ENCODE measurements at places on chromosomes 7 and 10.

DNA sequence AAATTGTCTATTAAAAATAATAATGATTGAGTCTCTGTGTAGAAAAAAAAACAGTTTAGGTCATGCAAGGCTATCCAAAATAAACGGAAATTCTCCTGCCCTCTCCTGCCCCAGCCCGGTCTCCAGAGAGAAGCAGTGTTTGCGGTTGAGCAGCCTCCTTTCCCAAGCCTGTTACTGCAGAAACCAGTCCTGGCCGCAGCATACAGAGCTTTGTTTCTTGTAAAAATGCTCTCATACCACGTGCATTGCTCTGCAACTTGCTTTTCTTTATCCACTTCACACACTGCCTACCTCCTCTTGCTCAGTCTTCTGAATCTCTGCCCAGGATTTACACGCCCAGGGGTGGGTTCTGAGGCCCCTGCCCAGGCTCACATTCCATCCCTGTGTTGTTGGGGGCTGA lies 34.4 kb upstream of the CUL1 start:
- H3K4me3 ChIP-seq, result no peak overlapping the region
- DNase-seq, result no peak
- no peaks in the 10 kb centered on the region for H3K27me3 ChIP-seq
- no peak overlapping the region for H3K27ac ChIP-seq

- H3K27ac ChIP-seq, result no peak overlapping the region
- H3K4me3 ChIP-seq, result no peak overlapping the region
Observed at GRCh38 chr10:51445588-51445987, 253.8 kb downstream of the CSTF2T start.

DNA sequence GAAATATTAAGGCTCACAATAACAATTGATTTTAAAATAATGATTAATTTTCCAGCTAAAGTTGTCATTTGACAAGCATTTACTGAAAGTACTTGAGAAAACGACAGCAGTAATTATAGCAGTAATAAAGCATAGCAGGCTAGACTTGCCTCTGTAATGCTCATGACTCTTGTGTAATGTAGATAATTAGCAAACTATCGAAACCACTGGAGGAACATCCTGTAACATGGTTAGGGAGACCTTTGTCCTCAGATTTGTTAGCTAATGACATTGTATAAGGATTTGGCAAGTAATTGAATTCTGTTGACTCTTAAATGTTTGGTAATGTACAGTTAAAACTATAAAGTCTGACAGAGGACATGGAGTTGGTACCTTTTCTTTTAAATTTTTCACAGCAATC lies 24.8 kb downstream of the ARL4A start:
- H3K4me3 ChIP-seq, result no peak overlapping the region
- H3K27me3 ChIP-seq, result no peaks in the 10 kb centered on the region
- H3K27ac ChIP-seq, result no peak overlapping the region

GRCh38 chr10:112208997-112209396 lies 25.4 kb upstream of the GPAM start:
- no peaks in the 10 kb centered on the region for H3K27me3 ChIP-seq
- H3K4me1 ChIP-seq, result no peaks in the 10 kb centered on the region
- no peak overlapping the region for H3K4me3 ChIP-seq
- no peak for DNase-seq

DNA sequence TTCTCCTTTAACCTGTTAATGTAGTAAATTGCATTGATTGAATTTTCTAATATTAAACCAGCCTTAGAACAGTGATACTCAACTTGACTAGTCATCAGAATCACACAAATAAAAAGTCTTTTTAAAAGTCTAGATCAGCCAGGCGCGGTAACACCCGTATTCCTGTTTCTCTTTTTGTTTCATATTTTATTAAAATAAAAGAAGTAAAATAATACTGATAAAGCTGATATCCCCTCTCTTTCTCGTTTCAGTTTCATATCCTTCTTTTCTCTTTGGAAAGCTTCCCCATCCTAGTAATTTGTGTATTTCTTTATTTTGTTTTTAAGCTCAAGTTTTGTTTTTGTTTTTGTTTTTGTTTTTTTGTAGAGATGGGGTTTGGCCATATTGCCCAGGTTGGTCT lies 9.3 kb downstream of the SMO start:
- H3K4me3 ChIP-seq, result no peak overlapping the region
- H3K4me1 ChIP-seq, result no peaks in the 10 kb centered on the region
- no peak overlapping the region for H3K27ac ChIP-seq
- no peaks in the 10 kb centered on the region for H3K27me3 ChIP-seq

DNA sequence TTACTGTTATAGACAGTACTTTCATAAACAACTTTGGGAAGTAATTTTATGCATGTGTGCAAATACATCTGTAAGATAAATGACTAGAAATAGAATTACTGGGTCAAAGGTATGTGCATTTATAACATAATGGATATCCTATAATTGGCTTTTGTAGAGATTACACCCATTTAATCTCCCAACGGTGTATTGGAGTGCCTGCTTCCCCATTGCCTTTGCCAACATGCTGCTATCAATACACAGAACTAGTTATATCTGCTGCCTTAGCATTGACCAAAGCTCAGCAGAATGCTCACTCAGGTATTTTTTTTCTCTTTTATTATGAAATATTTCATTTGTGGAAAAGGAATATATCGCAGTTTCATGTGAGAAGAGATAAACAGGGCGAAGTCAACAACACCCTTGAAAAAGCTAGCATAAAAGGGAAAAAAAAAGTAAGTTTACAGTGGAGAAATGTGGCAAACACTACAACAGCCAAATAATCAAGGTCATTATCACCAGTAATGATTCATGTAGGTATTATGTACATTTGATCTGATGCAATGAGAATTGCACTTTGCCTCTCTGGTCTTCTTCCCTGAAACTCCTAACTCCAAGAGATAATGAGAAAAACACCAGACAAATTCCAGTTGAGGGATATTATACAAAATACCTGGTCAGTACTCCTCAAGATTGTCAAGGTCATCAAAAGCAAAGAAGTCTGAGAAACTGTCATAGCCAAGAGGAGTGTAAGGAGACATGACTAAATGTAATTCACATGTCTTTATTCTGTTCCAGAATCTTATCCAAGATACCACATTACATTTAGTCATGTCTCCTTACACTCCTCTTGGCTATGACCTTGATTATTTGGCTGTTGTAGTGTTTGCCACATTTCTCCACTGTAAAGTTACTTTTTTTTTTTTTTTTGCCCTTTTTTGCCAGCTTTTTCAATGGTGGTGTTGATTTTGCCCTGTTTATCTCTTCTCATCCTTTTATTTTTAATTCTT lies 36.8 kb downstream of the MARCHF5 start:
- H3K4me1 ChIP-seq, result no peaks in the 10 kb centered on the region
- DNase-seq, result no peak
- H3K4me3 ChIP-seq, result no peak overlapping the region
- no peaks in the 10 kb centered on the region for H3K36me3 ChIP-seq

DNA sequence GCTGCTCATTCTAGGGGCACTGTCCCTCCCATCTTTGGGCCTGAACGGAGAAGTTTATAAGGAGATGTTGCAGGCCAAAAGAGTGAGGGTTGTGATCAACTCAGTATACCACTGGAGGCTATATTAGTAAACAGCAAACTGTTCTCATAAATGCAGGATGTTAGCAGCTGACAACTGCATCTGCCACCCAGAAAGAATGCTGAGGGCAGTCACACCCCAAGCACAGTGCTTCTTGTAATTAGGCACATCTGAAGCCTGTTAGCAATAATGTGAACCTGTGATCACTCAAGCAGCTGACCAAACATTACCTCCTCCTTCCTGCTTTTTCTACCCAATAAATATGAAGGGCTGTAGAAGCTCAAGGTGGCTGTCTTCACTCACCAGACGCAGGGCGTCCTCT lies 38.4 kb upstream of the ZNF138 start:
- DNase-seq, result no peak
- no peaks in the 10 kb centered on the region for H3K27me3 ChIP-seq
- H3K36me3 ChIP-seq, result no peaks in the 10 kb centered on the region
- no peak overlapping the region for H3K4me3 ChIP-seq
- no peak overlapping the region for H3K27ac ChIP-seq

GRCh38 chr10:110918643-110919348 lies at the start of gene BBIP1:
Gene BBIP1, minus strand, starts transcription at chr10:110919180. Its CDS starts 1,023 bp downstream, at chr10:110918157.
- no peaks in the 10 kb centered on the region for H3K36me3 ChIP-seq
- DNase-seq, result peak; percentile 90
- H3K4me3 ChIP-seq, result peak within 1 kb of the TSS; percentile 100
- H3K27ac ChIP-seq, result peak within 1 kb of the TSS; percentile 91

DNA sequence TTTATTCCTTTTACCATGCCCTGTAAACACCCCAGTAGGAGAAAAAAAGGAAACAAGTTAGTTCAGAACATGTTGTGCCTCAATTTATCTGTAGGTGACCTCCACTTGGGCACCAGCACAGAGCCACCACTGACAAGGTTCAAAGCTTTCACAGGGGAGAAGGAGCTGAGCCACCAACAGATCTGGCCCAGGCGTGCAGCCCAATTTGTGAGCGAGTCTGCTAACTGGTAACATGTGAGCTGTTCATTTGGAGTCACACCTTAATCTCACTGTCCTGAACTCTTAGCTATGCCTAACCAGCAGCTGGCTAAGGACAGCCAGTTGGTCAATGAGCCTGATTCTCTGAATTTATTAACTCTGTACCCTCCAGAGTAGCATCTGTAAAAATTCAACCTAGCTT lies 78.4 kb upstream of the CAMK2B start:
- no peak overlapping the region for H3K4me3 ChIP-seq
- DNase-seq, result no peak
- peaks cover 3% of the 10 kb centered on the region for H3K4me1 ChIP-seq
- no peaks in the 10 kb centered on the region for H3K36me3 ChIP-seq

DNA sequence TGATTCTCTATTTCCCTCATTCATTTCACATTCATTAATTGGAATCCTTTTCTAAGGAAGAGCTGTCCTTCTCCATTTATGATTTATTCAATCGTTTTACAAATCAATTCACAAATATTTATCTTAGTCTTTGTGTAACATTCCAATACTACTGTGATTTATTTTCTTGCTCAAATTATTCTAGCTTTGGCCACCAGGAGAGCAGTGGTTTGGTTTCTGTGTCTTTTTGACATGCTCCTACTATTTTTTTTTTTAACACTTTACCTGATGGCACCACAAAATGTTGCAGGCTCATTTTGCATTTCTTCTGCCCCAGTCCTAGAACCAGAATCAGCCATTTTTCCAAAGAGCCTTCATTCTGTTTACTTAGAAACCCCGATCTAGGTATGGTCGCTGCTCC lies 13.3 kb upstream of the RBM33 start:
- H3K4me3 ChIP-seq, result no peak overlapping the region
- H3K4me1 ChIP-seq, result no peaks in the 10 kb centered on the region
- H3K36me3 ChIP-seq, result no peaks in the 10 kb centered on the region
- no peak for DNase-seq

DNA sequence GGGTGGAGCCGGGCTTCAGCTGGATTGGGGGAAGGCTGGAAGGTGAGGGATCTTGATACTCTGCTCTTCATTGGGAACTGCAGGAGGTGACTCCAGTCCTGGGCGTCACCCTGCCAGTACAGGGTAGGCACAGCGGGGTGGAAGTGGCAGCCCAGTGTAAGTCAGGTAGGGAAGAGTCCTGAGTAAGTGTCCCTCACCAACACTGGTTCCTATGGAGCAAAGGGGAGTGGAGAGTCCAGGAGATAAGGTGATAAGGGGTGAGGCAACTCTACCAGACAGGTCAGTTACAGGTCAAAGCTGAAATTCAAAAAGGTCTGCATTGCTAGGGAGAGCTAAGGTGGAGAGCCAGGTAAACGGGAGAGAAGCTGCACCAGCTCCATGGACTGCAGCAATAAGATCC lies 145.6 kb upstream of the NFE2L3 start:
- H3K27ac ChIP-seq, result no peak overlapping the region
- H3K4me3 ChIP-seq, result no peak overlapping the region
- no peaks in the 10 kb centered on the region for H3K4me1 ChIP-seq
- peaks cover 4% of the 10 kb centered on the region for H3K36me3 ChIP-seq
- DNase-seq, result no peak
- H3K27me3 ChIP-seq, result no peaks in the 10 kb centered on the region

All from H1 (cell line).